ENCODE measurements at places on chromosomes 16 and 17.

DNA sequence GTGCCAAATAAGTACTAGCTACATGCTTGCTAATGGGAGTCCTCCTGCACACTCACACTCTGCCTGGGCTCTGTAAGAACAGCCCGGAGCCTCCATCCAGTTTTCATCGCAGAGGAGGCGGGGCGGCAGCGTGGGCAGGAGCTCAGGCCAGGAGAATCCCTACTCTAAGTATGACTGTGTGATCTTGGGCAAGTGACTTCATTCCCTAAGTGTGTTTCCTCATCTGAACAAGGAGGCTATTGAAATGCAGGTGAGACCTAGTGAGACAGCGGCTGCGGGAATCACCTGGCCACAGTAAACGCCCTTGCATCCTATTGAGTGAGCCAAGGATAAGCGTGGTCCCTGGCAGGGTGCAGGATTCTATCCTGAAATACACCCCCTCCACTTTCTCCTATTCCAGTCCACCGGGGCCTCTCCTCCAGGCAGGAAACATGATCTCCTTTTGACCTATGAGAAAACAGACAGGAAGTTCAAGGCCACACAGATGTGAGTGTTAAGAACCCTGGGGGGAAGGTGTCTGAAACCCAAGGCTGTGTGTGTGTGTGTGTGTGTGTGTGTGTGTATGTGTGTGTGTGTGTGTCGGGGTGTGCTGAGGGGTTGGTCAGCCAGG is 5.2 kb upstream of the RAI1 start:
- H3K27ac ChIP-seq = no peak overlapping the region
- H3K4me3 ChIP-seq = no peak overlapping the region
- H3K36me3 ChIP-seq = no peaks in the 10 kb centered on the region
- H3K4me1 ChIP-seq = peaks cover 20% of the 10 kb centered on the region

- DNase-seq = no peak
- no peak overlapping the region for H3K4me3 ChIP-seq
- no peaks in the 10 kb centered on the region for H3K4me1 ChIP-seq
Measured at GRCh38 chr17:9837551-9838471, 12.1 kb downstream of the GLP2R start.

- peaks cover 2% of the 10 kb centered on the region for H3K4me1 ChIP-seq
- H3K36me3 ChIP-seq = no peaks in the 10 kb centered on the region
- H3K27ac ChIP-seq = no peak overlapping the region
- no peak overlapping the region for H3K4me3 ChIP-seq
- no peaks in the 10 kb centered on the region for H3K27me3 ChIP-seq
Measured at GRCh38 chr16:4159726-4160125, 43.5 kb upstream of the ADCY9 start.

DNA sequence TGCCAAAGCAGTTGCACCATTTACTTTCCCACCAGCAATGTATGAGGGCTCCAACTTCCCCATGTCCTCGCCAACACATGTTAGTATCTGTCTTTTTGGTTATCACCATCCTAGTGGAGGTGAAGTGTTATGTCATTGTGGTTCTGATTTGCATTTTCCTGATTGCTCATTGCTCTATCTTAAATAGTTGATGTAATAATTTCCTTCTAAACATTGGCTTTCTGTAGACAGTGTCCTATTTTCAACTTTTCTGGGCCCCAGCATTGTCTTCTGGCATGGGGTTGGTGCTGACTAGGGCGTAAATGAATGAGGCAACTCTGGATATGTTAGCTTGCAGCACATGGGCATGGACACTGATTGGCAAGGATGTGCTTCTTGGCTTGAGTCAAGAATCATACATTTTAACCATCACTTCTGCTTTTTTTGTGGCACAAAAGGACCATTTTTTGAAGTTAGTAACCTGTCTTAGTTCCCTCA is 25.1 kb downstream of the PLCG2 start:
- no peaks in the 10 kb centered on the region for H3K36me3 ChIP-seq
- H3K27me3 ChIP-seq = no peaks in the 10 kb centered on the region
- peaks cover under 1% of the 10 kb centered on the region for H3K4me1 ChIP-seq

DNA sequence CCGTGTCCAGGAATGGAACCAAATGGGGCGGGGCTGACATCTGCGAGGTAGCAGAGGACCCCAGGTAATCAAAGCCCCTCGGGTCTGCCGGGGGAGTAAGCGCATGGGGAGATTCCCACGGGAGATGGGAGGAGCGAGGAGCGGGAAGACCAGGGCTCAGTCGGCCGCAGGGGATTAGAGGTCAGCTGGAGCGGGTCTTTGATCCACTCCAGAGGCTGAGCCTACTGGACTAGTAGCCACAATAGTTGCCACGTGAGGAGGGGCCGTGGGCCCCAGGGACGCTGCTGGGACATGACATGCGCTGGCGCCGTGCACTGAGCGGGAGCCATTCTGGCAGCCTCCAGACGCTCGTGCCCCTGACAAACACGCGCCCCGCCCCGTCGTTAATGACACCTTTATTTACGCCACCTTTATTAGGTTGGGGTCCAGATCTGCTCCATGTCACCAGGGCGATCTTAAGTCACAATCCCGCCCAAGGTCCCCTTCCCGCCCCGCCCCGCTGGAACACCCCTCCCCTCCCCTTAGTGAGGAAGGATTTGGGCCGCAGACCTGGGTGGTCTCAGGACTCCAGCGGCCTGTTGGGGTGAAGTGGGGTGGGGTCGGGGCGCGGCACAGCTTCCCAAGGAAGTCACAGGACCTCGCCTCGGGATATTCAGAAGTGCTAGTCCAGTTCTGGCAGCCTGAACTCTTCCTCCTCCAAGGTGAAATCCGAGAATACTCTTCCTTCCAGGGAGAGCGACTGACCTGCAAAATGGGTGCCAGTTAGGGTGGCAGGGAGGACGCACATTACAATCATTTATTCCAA is 15.0 kb downstream of the PPY start:
- no peaks in the 10 kb centered on the region for H3K36me3 ChIP-seq
- peaks cover 28% of the 10 kb centered on the region for H3K4me1 ChIP-seq
- DNase-seq = no peak
- peaks cover 7% of the 10 kb centered on the region for H3K27me3 ChIP-seq

DNA sequence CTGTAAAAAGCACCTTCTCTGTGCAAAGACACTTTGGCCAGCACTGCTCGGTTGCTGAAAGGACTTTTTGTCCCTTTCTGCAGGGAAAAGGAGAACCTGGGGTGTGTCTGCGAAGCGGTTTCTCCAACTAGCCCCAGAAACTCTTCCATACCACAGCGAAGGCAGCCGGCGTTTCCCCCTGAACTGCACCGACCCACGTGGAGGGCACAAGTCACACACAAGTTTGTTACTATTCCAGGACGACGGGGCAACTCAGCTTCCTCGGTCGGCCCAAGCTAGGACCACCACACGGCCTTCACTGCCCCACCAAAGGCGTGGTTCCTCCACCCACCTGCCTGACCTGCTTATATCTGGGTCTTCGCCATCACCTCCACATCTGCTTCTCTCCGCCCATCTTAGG is 1.9 kb downstream of the RTN4RL1 start:
- DNase-seq = no peak
- H3K27me3 ChIP-seq = peaks cover 31% of the 10 kb centered on the region
- no peak overlapping the region for H3K27ac ChIP-seq
- no peaks in the 10 kb centered on the region for H3K36me3 ChIP-seq
- peaks cover 9% of the 10 kb centered on the region for H3K4me1 ChIP-seq

- H3K4me1 ChIP-seq = peaks cover 18% of the 10 kb centered on the region
- H3K27me3 ChIP-seq = no peaks in the 10 kb centered on the region
- no peak overlapping the region for H3K4me3 ChIP-seq
Measured at GRCh38 chr16:2689968-2690801, 7.9 kb downstream of the KCTD5 start.

GRCh38 chr16:88838566-88838965 is 18.2 kb downstream of the GALNS start:
- DNase-seq = no peak
- no peak overlapping the region for H3K27ac ChIP-seq
- peaks cover 3% of the 10 kb centered on the region for H3K36me3 ChIP-seq

- H3K36me3 ChIP-seq = no peaks in the 10 kb centered on the region
- no peaks in the 10 kb centered on the region for H3K4me1 ChIP-seq
- no peak overlapping the region for H3K4me3 ChIP-seq
- no peak overlapping the region for H3K27ac ChIP-seq
Measured at GRCh38 chr17:27954548-27955495, 61.7 kb upstream of the LYRM9 start.

DNA sequence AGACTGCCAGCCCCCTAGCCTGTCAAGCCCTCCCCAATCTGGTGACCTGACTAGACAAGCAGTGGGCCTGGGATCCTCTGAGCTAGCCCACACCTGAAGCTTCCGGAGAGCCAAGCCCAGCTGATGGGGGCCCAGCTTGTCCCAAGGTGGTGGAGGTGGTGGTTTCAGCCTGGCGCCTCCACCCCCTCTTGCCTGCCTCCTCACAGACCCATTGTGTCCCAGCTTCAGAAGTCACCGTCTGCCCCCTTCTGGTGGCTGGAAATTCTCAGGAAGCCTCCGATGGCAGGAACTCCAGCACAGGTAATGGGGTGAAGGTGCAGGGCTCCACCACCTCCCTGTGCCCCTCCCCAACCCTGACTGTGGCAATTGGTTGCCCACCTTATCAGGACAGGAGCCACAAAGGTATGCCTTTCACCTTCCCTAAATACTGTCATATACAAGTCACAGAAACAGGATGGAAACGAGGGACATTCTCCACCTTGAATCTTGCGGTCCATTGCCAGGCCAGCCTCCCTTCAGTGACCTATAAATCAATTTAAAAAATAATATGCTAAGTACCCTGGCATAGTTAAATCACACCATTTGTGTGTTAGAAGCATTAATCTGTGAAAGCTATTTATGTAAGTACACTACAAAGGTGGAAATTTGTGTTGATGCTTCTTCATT is 66.0 kb upstream of the ZNF423 start:
- H3K27ac ChIP-seq = no peak overlapping the region
- no peaks in the 10 kb centered on the region for H3K4me1 ChIP-seq
- H3K27me3 ChIP-seq = peaks cover 11% of the 10 kb centered on the region
- DNase-seq = peak; percentile 55

DNA sequence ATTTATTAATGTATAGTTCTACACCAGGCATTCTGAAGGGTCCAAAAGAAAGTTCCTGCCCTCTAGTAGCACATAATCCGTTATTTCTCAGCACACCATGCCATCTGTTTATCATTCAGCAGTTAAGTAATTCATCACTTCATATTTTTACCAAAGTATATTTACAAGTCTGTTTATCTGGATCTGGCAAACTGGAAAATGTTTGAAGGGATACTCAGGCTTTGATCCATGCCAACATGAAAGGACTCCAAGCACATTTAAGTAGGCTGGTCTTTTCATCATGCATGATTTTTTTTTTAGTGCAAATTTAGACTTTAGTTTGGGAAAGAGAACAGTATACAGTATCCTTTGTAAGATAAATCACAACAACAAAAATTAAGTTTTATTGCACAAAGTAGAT is 4.1 kb upstream of the VPS4A start:
- H3K4me3 ChIP-seq = no peak overlapping the region
- H3K4me1 ChIP-seq = peaks cover 9% of the 10 kb centered on the region
- DNase-seq = no peak
- no peaks in the 10 kb centered on the region for H3K27me3 ChIP-seq
- no peaks in the 10 kb centered on the region for H3K36me3 ChIP-seq

- no peak for DNase-seq
- H3K36me3 ChIP-seq = peaks cover 11% of the 10 kb centered on the region
- H3K27me3 ChIP-seq = no peaks in the 10 kb centered on the region
- H3K4me1 ChIP-seq = peaks cover 13% of the 10 kb centered on the region
- H3K27ac ChIP-seq = no peak overlapping the region
- H3K4me3 ChIP-seq = no peak overlapping the region
Measured at GRCh38 chr17:5509482-5509881, 23.1 kb downstream of the MIS12 start.

DNA sequence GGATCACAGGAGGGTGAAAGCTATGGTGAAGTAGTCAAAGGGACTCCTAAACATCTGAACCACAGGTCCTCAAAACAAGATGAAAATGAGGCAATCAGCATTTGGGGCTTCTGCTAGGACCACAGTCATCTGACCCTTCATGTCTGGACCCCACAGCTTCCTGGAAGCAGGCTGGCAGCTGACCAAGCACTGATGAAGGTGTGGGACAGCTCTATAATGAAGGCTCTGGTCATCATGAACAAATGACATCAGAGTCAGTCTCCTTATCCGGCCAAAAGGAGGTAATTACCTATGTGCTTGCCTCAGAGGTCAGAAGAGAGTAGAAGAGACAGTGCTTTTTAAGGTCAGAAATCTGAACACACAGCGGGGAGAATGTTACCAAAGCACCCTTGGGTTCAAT is 101.2 kb upstream of the GNAO1 start:
- no peak for DNase-seq
- no peak overlapping the region for H3K27ac ChIP-seq
- H3K36me3 ChIP-seq = no peaks in the 10 kb centered on the region
- no peaks in the 10 kb centered on the region for H3K4me1 ChIP-seq

GRCh38 chr16:56625140-56625942 is at the start of gene MT1E:
Gene MT1E, plus strand, starts transcription at chr16:56625781. Its CDS starts 71 bp downstream, at chr16:56625852.
- no peak within 1 kb of the TSS for H3K27ac ChIP-seq
- peaks cover 12% of the 10 kb centered on the region for H3K4me1 ChIP-seq
- peak within 1 kb of the TSS; percentile 78 for H3K4me3 ChIP-seq
- peak; percentile 62 for DNase-seq
- no peaks in the 10 kb centered on the region for H3K36me3 ChIP-seq

- no peaks in the 10 kb centered on the region for H3K27me3 ChIP-seq
- no peak overlapping the region for H3K27ac ChIP-seq
- no peaks in the 10 kb centered on the region for H3K4me1 ChIP-seq
- H3K36me3 ChIP-seq = no peaks in the 10 kb centered on the region
Measured at GRCh38 chr17:54770836-54771235, 129.8 kb upstream of the TOM1L1 start.

DNA sequence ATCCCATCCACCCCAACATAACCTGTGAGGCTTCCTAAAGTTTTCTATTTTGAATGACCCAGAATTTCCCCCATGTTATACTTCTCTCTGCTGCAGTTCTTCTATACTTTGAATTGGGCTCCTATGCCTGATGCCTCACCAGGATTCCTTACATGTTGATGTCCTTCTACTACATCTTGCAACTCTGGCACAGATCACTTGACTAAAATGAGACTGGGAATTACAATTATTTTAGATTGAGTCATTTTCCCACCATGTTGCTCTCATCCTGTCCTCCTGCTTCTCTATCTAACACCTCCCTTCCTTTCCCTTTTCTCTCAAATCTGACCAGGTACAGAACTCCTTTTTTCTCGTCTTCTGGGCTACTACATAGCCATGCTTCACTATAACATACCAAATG is 314.0 kb upstream of the KCNJ16 start:
- H3K27ac ChIP-seq = no peak overlapping the region
- H3K4me1 ChIP-seq = no peaks in the 10 kb centered on the region
- no peaks in the 10 kb centered on the region for H3K27me3 ChIP-seq
- H3K4me3 ChIP-seq = no peak overlapping the region

DNA sequence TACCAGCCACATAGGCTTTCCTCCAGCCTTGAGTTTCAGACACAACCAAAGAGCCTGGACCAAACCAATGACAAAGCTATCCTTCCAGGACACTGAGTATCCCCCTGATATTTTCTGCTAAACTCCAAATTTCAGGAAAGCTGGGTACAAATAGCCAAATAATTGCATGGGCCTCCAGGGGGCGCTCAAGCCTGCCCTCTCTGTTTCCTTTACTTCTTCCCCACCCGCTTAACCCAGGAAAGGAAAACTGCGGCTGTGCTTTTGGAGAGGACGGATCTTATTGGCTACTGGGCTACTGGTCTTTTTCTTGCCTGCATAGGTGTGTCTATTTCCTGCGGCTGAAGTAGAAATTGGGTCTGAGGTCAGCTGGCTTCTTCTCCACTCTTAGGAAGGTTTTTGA is 30.1 kb downstream of the GNGT2 start:
- peaks cover 9% of the 10 kb centered on the region for H3K36me3 ChIP-seq
- H3K4me3 ChIP-seq = no peak overlapping the region
- no peak overlapping the region for H3K27ac ChIP-seq
- H3K4me1 ChIP-seq = peaks cover 2% of the 10 kb centered on the region

GRCh38 chr17:29667969-29668368 is 45.3 kb upstream of the CORO6 start:
- DNase-seq = no peak
- no peak overlapping the region for H3K4me3 ChIP-seq

- H3K27me3 ChIP-seq = peaks cover 2% of the 10 kb centered on the region
- no peaks in the 10 kb centered on the region for H3K4me1 ChIP-seq
- no peak for DNase-seq
- H3K4me3 ChIP-seq = no peak overlapping the region
Measured at GRCh38 chr16:12639044-12639443, 164.6 kb downstream of the CPPED1 start.
